Suppressor macrophage treated with lipopolysaccharide for 4 hours (primary cell): ENCODE measurements at places on chromosomes 1 and 21.

GRCh38 chr1:109392037-109392787 is 5.5 kb downstream of the SORT1 start:
- DNase-seq, result no peak

DNA sequence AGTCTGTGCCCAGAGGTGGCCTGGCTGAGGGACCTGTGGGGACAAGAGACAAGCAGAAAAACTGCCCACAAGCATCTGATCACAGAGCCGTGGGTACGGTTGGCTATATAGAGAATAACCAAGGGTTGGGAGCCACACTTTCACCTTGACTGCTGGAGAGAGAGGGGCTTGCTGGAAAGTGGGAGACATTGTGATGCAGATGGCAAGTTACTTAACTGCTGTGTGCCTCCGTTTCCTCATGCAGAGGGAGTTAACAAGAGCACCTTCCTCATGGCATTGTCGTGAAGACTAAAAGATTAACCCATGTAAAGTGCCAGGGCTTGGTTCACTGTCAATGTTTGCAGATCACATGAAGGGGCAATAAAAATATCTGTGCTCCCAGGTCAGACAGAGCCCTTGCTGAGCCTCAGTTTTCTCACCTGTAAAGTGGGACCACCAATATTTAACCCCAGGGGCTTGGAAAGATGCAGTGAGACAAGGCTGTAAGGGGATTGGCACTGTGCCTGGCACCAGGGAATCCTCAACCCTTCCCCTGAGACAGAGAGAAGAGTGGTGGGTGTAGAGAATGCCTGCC is 52.8 kb downstream of the SDC3 start:
- no peak for DNase-seq

- no peak for DNase-seq
Observed at GRCh38 chr1:164953098-164953497, 394.1 kb downstream of the PBX1 start.

GRCh38 chr1:36486439-36487335 is 4.0 kb upstream of the CSF3R start:
- peak; percentile 90 for DNase-seq

GRCh38 chr1:153506831-153507413 is 28.9 kb downstream of the S100A6 start:
- DNase-seq, result no peak

DNA sequence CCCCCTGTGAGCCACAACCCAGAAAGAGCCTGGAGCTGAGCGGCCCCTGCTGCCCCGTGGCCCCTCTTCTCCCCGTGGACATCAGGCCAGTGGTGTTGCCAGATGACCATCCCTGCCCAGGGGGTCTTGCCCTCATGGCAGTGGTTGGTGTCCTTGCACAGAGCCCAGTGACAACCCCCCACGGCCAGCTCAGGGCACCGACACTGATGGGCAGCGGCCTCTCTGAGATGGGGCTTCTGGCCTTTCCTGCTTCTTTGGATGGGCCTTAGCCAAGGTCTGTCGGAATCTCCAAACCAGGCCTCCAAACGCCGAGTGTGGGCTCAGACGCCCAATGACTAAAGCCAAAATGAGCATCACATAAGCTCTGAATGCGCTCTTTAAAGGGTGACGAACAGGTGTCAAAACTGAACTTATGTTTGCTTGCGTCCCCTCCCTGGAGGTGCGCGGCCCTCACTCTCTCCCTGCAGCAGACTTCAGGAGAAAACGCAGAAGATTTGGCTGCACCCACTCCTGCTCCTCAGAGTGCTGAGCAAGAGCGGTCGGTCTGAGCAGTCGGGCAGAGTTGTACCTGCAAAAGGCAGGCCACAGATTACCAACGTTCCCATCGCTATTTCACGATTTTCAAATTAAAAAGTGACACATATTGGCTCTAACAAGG is 41.9 kb downstream of the UBE2G2 start:
- no peak for DNase-seq

GRCh38 chr1:208134491-208134890 is 109.7 kb downstream of the PLXNA2 start:
- no peak for DNase-seq

DNA sequence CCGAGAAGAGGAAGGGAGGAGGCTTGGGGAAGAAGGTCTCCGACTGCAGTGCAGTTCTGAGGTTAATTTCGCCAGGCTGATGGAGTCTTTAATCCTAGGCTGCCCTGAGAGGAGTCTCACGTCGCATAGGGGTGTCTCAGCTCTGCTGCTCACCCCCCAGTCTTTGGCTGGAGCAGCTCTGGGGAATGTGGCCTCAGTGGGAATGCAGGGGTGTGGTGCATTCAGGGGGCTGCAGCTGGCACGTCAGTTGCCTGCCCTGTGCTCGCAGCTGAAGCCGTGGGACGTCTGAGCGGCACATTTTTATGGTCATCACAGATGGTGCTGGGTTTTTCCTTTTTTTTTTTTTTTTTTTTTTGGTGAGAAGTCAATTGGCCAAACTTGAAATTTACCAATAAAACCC is 38.2 kb downstream of the ACTN2 start:
- DNase-seq, result no peak

DNA sequence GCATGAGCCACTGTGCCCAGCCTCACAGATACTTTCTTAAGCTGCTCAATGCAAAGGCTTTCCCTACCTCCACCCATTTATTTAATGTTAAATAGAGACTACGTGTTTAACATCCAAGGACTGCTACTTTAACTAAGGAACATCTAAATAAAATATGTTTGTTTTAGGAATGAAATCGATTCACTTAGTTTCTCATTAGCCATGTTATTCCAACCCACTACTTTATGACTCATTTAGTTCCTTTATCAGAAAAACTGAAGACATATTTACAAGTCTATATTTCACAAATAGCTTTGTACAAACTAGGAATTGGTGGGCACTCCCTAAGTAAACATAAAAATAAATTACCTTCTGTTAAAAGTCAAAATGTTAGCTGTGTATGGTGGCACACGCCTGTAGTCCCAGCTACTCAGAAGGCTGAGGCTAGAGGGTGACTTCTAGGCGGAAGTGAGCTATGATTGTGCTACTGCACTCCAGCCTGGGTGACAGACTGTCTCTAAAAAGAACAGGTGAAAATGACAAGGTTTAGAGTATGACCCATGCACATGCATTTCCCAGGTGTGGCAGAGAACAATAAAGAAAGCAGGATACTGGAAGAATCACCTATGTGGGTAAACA is 39.9 kb upstream of the AK4 start:
- no peak for DNase-seq

DNA sequence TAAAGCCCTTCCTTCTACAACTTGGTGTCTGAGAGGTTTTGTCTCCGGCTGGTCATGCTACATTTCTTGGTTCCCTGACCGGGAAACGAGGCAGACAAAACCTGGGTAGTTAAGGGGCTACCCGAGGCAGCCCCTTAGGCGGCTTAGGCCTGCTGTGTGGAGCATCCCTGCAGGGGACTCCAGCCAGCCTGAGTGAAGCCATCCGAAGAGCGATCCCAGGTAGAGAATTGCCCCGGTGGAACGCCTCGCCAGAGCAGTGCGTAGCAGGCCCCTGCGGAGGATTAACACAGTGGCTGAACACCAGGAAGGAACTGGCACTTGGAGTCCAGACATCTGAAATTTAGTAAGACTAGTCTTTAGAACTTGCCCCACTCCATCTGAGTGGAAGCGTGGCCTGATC is 21.2 kb upstream of the MYOCOS start:
- DNase-seq, result no peak

DNA sequence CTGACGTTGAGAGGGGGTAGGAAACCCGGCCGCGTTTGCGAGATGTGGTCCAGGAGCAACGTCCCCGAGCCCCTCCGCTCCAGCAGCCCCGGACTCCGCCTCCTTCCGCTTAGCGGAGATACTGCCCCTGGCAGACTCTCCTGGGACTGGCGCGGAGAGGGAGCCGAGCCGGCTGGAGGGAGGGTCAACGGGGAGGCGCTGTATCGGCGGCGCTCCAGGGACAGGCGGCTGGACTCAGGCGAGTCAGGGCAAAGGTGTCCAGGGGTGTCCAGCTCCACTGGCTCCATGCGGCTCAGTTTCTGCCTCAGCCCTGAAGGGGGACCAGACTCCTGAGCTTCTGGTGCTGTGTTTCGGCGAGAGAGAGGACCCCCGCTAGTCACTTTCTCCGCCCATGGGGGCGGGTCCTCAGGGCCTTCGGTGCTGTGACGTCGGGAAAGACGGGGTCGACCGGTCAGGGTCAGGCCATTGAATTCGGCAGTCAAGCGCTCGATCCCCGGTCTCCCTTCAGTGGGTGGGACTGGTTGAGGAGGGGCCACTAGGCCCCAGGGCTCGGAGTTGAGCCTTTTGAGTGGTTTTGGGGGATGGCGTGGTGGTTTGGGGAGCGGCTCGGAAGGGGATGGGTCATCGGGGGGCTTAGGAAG is 2.8 kb upstream of the LIX1L start:
- peak; percentile 64 for DNase-seq

- peak; percentile 42 for DNase-seq
Observed at GRCh38 chr1:236869911-236870310, 74.8 kb downstream of the MTR start.

DNA sequence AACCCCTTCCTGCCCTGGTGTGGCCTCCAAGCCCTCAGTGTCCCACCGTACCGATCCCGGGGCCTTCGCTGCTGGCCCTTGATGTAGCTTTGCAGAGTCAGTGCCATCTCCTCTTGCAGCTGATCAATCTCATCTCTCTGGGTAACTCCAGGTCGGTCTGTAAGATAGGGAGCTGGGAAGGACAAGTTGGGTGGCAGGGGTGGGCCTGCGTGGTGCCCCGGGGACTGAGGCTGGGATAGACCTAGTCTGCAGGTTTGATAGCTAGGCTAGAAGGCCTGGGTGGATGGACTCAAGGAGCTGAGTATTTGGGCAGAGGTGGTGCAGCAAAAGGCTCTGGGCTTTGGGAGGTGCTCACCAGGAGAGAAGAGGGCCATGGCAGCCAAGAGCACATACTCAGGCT is 4.9 kb downstream of the TOMM40L start:
- DNase-seq, result no peak

DNA sequence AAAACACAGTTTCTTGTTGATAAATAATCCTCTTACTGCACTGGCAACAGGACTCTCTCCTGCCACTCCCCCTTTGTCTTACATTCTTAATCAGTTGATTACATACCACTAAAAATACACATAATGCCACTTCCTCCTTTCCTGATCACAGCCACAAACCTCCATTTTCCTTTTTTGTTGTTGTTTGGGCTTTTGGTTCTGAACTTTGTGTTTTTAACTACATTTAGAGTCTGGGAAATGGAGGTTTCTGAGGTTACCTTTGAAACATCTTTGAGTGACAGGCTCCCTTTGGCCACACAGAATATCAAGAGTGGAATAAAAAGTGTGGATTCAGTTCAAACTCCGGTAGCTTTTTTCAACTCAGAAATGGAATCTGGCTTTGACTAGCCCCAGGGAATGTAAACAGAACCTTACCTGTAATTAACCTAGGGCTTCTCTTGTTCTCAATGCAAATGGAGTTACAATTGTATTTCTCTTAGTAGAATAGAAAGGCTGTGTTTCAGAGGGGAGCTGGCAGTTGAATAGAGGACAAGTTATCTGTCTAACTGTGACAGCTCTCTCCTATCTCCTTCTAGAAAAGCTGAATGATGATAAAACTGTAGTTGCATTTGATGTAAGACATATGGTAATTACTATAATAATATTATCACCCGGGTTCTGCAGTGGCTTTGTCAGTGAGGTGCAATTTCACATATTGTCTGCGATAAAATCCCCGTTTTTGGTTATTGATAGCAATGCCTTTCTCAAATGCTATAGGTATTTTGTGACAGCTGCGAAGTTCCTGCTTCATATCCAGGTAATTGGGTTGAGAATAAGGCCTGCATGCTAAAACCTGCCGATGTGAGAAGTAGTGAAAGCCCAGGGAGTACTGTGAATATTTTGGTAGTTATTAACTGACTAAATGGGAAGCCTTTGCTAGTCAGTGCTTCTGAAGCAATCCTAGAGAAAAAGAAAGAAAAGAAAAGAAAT is 66.9 kb downstream of the ST6GALNAC5 start:
- no peak for DNase-seq

DNA sequence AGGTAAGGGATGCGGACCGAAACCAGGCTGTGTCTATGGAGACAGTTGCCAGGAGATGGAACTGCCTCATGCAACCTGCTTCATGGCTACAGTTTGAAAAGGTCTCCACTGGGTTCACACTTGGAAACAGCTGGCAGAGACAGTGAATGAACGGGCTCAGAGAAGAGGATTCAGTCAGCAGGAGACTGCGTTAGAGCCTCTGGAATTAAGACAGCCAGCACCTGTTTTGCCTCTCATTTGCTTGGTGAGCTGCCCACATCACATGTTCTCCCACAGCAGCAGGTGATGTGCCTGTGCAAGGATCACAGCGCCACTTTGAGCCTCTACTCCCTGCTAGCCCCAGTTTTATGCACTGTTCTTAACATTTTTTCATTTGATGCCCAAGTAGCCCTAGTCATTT is 321.0 kb downstream of the PLPP3 start:
- no peak for DNase-seq

- DNase-seq, result no peak
Observed at GRCh38 chr1:40422630-40423263, 27.5 kb upstream of the ZFP69B start.

GRCh38 chr1:247228133-247228532 is 27.7 kb upstream of the VN1R5 start:
- peak; percentile 64 for DNase-seq

DNA sequence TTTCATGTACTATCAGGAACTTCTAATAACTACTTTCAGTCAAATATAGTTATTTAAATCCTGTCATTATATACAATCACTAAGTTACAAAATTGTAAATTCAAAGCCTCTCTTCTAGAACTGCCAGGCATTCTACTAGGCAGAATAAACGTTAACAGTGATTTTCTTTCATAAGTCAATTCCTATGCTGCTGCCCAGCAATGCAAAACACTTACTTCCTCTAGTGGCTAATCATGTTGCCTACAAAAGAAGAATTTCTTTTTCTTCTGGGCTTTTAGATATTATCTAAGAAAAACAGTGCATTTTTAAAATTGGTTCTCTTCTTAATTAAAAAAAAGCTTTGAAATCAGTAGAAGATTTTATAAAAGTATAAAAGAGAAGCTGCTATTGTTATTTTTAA is 509.8 kb upstream of the ADAMTS5 start:
- no peak for DNase-seq

DNA sequence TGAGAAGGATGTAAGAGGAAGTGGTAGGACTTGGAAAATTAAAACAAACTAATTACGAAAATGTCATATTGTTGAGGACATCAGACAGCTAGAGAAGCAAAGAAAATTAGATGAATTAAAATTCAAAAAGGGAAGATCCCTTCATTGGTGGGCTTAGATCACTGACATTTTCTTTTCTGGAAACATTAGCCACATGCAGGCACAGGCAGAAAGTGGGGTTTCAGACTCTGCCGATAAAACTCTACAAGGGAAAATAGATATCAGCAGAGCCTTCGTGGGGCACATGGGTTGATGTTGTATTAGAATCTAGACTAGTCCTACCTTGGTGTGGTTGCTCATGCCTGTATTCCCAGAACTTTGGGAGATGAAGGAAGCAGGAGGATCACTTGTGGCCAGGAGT is 12.4 kb upstream of the RGS1 start:
- DNase-seq, result no peak

- DNase-seq, result no peak
Observed at GRCh38 chr1:201925981-201926645, 20.2 kb downstream of the LMOD1 start.

DNA sequence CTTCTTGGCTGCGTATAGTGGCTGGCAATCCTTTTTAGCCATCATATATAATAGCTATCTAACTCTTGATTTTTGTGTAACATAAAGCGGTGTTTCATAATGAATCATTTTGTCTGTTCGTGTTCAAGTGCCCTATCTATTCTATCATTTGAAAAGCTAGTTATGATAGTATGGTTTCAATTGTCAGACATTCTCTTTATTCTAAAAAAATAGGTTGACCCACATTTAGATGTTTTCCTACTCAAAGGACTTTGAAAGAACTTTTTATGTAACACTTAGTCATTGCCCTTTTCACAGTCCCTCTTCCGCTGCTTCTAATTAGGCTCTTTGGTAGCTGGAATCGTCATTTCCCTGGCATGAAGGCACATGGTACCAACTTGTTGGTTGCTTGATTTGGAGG is 272.2 kb upstream of the B3GALT2 start:
- no peak for DNase-seq
